ENCODE measurements at places on chromosomes 1 and 21. TPM values are rescaled to one million over a fixed set of nuclear protein-coding genes. Genes with fewer than 3 reads are reported as not detected.
A peak's percentile ranks its signal among the peaks of the same experiment; 100 is the strongest.

Gene HES5
- total RNA-seq, result not detected

Gene DMRTA2
- not detected for total RNA-seq

Gene CENPF
- 4.0 TPM for total RNA-seq

Gene PRPF38B
- total RNA-seq, result 88.1 TPM

DNA sequence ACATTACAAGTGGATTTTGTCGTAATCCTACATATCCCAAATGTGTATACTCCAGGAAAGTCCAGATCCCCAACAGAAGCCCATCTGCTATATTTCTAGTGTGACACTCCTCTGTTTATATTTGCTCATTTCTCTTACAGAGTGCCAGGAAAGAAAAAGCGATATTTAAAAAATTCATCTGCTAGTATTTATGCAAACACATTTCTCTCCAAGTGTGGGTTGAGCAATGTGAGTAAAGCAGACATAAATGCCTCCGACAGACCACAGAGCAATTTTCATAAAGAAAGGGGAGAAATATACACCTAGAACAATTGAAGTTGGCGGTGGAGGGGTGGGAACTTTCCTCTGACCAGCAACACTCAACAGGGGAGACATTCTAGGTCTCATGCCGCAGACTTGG lies 22.2 kb upstream of the RAP1A start:
- no peaks in the 10 kb centered on the region for H3K36me3 ChIP-seq
- peak overlapping the region; percentile 7 for H3K27ac ChIP-seq

- DNase-seq, result no peak
- H3K4me3 ChIP-seq, result no peak overlapping the region
- no peaks in the 10 kb centered on the region for H3K4me1 ChIP-seq
- peaks cover 39% of the 10 kb centered on the region for H3K27me3 ChIP-seq
These were observed 77.6 kb downstream of the DDX20 start for GRCh38 chr1:111833334-111833733.

DNA sequence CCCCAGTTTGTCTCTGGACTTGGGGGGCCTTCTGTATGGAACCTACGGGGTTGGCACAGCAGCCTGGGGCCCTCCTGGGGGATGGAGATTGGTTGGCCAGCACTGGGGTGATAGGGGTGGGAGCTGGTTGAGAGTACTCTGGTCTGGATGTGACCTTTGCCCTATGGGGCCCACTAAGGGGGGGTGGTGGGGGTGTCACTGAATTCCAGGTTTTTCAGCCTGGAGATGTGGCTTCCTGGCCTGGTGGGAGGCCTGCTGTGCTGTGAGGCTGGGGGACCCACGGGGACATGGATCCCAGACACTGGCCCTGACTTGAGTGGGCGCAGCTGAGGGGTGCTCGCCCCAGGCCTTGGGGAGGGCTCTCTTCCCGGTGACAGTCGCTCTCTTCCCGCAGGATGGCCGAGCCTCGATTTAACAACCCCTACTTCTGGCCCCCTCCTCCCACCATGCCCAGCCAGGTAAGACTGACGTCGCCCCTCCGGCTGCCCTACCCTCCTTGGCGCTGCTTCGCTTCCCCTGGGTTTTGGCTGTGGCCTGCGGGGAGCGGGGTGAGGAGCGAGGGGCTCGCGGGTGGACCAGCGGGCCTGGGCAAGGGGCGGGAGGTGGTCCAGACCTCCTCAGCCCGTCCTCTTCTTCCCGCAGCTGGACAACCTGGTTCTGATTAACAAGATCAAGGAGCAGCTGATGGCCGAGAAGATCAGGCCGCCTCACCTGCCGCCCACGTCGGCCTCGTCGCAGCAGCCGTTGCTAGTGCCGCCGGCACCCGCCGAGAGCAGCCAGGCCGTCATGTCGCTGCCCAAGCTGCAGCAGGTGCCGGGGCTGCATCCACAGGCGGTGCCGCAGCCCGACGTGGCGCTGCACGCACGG lies 19.6 kb downstream of the ZNF362 start:
- H3K27ac ChIP-seq, result no peak overlapping the region
- H3K4me1 ChIP-seq, result peaks cover 20% of the 10 kb centered on the region
- DNase-seq, result no peak
- no peaks in the 10 kb centered on the region for H3K27me3 ChIP-seq
- no peak overlapping the region for H3K4me3 ChIP-seq

- H3K4me1 ChIP-seq, result peaks cover 17% of the 10 kb centered on the region
- H3K36me3 ChIP-seq, result no peaks in the 10 kb centered on the region
- no peak overlapping the region for H3K4me3 ChIP-seq
- DNase-seq, result no peak
- H3K27me3 ChIP-seq, result peaks cover 3% of the 10 kb centered on the region
- no peak overlapping the region for H3K27ac ChIP-seq
These were observed 254.9 kb downstream of the RHOU start for GRCh38 chr1:228989992-228990827.

DNA sequence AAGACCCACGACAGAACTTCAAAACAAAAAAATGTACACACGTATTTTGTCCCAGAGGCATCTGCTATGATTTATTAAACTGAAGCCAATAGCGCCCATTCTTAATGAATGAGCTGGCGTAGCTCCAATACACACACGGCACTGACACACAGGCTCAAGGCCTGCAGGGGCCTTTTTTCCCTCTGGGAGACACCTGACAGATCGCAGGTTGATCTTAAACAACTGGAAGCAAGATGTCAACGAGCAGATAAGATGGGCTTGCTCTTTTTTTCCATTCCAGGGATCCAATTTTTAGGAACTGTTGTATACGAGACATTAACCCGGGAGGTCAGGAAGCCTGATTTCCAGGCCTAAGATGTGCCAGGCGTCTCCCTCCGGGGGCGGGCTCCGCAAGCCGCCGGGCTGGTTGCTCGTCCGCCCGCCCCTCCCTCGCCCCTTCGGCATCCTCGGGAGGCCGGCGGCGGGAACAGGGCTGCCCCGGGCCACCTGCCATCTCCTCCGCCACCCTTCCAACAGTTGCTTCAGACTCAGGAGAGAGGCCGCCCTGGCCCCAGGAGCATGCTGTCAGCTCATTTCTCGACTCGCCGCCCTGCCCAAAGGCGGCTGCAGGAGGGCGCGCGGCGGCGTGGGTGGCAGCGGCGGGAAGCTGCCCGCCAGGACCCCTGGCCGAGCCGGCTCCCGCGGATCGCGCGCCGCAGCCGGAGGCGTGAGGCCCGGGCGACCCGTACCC lies 735 bp downstream of the TTC13 start:
- peak overlapping the region; percentile 99 for H3K27ac ChIP-seq
- DNase-seq, result no peak
- H3K36me3 ChIP-seq, result peaks cover 24% of the 10 kb centered on the region
- no peaks in the 10 kb centered on the region for H3K27me3 ChIP-seq
- H3K4me3 ChIP-seq, result peak overlapping the region; percentile 96

Measured in activated B cell treated with CpG ODN at 0.5 μM for 24 hours (primary cell).